Fibroblast of skin of left biceps (primary cell): ENCODE measurements at places on chromosomes 4 and X.

- no peak for DNase-seq
These were observed 104.6 kb downstream of the PDGFRA start for GRCh38 chr4:54333657-54334056.

DNA sequence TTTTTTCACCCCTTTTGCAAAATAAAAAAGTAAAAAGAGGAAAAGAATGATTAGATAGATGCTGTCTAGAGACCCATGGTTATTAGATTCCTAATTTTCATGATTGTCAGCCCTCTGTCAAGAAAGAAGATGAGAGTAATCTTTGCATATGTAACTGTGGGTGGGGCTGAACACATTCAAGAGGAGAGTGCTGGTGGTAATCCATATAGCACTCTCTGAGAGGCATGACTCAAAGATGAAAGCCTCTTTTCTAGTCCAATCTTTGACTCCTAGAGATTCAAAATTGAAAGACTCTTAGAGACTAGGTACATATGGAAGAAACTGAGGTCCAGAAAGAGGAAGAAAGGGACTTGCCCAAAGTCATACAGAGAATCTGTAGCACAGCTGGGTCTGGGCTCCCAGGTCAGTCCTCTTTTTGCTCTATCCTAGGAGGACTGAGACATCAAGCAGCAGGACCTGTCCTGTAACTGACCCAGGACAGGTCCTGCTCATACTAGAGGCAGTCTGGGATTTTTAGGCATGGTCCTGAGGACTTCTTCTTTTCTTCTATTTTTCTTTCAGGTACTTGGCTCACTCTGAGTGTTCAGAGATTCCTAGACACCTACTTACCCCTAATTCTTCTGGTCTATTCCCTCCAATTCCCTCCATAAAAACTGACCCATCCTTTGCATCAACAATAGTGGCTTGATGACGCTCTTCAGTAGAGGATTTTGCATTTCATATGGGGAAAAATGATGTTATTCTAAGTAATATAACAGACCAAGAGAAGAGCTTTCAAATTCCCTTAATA is 23.8 kb downstream of the VSIG4 start:
- DNase-seq, result no peak

DNA sequence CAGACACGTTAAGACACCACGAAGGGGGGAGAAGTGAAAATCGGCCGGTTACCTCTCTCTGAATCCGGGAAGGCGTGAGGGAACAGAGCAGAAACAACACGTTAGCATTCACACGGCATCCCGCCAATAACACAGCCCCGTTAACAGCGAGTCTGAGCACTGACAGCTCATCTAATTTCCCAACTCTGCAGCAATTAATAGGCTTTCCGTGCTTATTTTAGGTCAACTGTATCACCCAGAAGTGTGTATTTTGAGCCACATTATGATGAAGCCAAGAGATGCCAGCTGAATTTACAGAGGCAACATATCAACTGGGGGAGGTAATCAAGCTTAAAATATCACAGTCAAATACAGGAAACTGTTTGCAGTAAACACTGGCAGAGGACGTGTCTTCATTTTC is 92.6 kb downstream of the NSUN7 start:
- no peak for DNase-seq

DNA sequence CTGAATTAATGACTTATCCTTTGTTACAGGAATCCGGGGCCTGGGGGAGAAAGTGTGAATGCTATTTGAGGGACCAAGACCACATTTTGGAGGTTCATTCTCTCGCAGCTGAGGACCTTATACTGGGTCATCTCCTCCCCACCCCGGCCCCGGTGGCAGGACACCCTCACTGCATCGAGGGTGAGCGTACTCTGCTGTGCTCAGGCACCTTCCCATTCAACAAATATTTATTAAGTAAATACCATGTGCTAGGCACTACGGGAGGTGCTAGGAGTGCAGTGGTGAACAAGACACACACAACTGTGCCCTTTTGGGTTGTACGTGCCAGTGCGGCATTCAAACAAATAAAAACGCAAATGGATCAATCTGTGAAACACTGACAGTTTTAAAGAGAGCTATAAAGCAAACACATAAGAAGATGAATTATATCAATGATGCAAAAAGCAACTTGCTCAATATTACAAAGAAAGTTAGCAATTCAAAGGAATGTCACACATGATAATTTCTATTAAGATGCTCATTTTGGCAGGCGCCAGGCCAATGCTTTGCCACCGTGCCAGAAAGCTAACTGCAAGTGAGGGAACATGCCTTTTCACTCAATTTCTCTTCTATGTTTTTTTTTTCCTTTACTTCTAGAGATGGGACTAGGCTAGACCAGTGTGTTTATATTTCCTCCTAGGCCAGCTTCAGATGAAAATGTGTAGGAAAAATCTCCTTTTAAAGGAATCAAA is 24.6 kb downstream of the ADGRG2 start:
- DNase-seq, result no peak
